ENCODE measurements at places on chromosomes 5 and 9.
A peak's percentile ranks its signal among the peaks of the same experiment; 100 is the strongest.

DNA sequence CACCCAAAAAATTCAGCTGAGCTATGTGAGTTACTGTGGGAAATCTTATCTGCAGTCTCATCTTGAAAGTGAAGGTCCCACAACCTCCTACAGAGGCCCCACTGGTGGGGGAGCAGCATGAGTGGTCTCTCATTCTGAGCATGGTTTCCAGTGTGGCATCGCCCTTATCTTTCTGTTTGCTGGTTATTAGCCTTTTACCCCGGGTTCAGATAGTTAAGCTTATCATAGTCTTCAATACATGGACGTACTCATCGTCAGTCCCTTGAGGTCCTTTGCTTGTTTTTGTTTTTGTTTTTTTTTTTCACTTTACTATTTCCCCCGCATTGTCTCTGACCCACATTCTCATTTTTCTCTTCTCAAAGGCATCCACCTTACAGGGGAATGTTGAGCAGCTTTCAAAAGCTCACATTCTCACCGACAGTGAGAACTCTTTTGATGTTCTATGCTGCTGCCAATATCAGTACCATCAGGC, 7.7 kb upstream of the HAVCR2 start:
- DNase-seq, result no peak

- no peak for DNase-seq
Observed at GRCh38 chr5:95940758-95941682, 20.6 kb downstream of the ELL2 start.

DNA sequence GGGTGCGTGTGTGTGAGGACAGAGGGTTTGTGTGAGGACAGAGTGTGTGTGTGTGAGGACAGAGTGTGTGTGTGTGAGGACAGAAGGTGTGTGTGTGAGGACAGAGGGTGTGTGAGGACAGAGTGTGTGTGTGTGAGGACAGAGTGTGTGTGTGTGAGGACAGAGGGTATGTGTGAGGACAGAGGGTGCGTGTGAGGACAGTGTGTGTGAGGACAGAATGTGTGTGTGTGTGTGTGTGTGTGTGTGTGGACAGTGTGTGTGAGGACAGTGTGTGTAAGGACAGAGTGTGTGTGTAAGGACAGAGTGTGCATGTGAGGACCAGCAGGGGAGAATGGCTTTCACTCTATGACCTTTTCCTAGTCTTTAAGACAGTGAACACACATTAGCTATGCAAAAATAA, 63.1 kb upstream of the UBAC1 start:
- no peak for DNase-seq

DNA sequence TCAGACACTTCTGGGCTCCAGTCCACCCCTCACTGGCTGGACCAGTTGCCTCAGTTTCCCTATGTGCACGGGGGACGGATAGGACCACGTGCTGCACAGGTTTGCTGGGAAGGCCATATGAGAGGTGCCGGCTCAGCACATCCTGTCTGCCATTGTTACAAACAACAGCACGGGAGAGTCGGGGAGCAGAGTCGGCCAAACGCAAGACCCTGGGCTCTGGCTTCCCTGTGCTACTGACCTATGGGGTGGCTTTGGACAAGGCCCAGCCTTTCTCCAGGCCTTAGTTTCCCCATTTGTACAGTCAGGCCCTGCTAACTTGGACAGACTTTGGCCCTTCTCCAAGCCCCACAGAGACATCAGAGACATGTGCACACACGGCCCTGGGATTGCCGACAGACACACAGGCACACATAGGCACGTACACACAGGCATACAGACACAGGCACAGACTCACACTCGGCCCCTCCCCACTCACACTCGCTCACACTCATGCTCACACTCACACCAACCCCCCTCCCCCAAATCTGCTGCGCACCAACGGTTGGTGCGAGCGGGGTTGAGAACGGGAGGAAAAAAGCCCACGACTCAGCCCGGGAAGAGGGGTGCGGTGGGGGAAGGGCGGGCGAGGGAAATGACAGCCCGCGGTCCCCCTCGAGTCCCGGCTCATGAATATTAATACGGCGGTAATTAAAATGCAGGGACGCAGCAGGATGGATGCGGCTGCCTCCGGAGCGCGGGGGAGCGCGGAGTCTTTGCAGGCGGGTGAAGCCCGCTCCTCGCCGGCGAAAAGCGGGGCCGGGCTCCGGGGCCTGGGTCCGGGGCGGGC, 133.0 kb downstream of the C9orf50 start:
- no peak for DNase-seq

DNA sequence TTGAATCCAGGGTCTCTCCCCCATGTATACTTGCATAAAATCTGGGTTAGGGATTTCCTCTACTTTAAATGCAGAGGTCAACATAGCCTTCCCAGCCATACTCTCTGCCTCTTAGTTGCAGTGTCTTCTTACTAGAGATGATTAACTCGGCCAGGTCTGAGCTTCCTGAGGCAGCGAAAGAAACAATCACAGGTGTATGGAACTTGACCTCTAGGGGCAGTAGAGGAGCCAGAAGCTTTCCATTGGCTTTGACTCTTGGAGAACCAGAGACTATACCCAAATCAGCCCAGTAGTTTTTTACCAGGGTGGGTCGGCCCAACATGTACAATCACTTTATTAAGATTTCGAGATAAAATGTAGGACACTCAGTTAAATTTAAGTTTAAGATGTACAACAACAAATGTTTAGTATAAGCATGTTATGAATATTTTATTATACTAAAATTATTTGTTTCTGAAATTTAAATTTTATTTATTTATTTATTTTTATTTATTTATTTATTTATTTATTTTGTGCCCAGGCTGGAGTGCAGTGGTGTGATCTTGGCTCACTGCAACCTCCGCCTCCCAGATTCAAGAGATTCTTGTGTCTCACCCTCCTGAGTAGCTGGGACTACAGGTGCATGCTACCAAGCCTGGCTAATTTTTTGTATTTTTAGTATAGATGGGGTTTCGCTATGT, 48.0 kb upstream of the DMRT3 start:
- peak; percentile 10 for DNase-seq

DNA sequence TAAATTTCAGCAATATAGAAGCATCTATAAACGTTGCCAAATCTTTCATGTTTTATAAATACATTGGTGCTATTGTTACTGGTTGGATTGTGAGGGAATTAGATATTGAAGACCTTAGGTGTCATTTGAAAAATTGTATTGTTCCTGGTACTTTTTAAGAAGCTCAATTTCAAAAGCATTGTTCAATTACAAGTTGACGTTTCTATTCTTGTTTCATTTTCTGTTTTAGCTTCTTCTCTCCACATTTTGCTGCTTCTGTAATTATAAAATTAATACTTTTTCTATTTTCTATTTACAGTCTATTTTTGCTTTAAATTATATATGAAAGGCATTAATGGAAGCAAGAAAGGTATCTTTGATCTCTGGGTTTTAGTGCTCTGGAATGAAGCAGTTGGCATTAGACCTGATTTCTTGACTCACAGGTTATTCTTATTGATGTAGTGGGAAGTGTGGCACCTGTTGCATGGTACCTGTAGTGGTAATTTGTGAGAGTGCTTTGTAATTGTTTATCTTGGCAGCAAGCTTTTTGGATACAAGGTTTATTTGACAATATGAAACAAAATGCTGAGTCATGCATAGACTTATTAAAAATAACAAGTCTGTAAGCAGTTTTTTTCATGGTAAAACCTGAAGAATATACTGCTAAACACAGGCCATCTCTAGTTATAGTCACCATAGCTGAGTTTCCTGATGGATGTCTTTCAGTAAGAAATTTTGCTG, 13.2 kb downstream of the MACIR start:
- DNase-seq, result no peak

DNA sequence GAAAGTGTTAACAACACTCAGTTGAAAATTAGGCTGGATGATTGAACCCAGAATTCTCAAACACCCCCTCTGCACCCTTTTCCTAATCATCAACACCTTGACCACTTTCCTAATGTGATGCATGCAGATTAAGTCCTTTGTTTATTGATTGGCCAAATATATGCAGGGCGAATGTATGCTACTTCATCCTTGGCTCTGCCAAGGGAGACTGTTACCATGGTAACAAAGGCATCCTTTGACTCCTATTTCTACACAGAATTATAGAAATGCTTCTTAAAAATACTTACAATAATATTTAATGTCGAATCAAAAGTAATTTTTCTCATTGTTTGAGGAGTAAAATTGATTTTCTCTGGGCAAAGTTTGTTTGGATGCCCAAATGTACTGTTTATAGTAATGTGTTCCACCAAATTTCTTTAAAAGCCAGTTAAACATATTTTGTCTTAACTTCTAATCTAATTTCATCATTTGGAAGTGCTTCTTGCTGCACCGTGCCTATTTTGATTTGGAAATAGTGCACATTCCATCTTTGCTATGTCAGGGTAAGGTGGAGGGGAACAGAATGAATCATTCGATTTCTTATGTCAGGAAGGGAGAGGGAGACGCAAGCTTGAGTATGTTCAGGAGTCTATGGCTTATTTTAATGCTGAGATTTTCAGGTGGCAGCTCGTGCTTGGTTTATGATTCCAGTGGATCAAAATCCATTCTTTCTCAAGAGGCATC, 1384.3 kb upstream of the WWC1 start:
- no peak for DNase-seq

DNA sequence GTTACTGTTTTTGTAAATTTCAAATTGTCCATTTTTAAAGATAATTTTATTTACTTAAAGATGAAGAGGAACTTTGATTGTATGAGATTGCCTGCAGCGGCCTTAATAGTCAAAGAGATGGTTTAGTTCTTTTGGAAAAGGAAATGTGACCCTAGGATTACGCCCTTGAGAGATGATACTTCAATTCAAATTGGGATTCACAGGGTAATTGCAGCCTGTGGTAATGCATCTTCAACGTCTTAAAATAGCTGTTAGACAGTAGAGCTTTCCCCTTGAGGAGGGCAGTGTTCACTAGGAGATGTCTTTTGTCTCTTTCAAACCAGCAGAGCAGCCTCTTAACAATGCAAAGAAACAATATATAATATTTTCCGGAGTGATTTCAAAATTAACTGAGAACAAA, 127.1 kb downstream of the TAF11L14 start:
- DNase-seq, result no peak

- no peak for DNase-seq
Observed at GRCh38 chr5:9776525-9776924, 146.4 kb upstream of the TAS2R1 start.

DNA sequence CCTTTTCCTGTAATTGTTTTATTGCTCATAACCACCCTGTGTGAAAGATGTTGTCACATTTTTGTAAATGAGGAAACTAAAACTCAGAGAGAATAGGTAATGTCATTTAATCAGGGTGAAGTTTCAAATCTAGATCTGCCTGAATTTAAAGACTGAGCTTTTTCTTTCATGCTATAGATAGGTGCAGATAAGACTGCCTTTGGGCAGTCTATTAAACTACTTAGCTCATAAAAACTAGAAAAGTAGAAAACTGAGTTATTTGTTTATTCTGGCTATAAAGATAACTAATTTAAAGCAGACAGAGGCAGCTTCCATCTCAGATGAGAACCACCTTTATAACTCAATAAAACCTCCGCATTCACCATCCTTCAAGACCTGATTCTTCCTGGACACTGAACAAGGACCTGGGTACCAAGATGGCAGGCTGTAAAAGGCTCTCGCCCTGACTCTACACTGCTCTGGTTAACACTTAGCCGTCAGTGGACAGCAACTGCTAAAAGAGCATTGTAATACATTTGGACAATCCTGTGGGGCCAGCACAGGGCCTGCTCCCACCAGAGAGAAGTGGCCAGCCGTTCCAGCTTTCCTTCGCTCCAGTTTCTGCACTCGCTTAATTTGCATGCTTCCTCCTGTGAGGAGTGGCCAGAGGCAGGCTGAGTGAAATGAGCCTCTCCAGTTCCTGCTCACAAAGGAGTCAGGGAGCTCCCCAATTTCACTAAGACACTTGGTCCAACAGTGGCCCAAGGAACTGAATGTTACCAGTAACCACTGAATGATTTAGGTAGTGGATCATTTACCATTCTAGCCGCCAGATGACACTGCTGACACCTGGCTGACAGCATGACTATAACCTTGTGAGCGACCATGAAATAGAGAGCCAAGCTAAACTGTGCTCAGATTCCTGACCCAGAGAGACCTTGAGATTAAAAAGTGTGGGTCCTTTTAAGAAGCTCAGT, 566.4 kb downstream of the EFNA5 start:
- no peak for DNase-seq

GRCh38 chr5:22844636-22845035, 8.5 kb downstream of the CDH12 start:
- DNase-seq, result no peak

- DNase-seq, result no peak
Observed at GRCh38 chr5:112219000-112219399, 200.1 kb downstream of the EPB41L4A start.

GRCh38 chr9:134396258-134396742, 70.0 kb downstream of the RXRA start:
- no peak for DNase-seq

- no peak for DNase-seq
Observed at GRCh38 chr5:172200476-172200875, 6.5 kb downstream of the EFCAB9 start.

DNA sequence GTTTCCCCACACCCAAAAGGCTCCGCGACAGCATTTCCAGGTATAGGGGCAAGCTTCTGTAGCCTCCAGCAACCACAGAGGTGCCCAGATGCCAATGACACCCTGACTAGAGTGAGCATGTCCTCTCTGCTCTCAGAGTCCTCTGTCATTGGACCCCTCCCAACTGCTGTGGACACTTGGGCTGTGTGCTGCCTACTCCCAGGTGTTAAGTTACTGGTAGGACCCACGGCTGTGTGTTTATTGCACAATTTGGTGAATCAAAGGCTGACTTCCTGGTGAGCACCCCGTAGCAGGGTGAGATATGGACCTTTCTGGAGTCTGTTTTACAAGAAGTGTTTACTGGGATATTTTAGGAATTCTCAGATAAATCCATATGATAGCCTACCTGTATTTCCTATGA, 36.0 kb downstream of the SH3GL2 start:
- no peak for DNase-seq

GRCh38 chr5:136106351-136107031, 26.2 kb upstream of the SMAD5 start:
- DNase-seq, result no peak

GRCh38 chr5:95631991-95632675, 12.2 kb downstream of the GPR150 start:
- DNase-seq, result no peak

DNA sequence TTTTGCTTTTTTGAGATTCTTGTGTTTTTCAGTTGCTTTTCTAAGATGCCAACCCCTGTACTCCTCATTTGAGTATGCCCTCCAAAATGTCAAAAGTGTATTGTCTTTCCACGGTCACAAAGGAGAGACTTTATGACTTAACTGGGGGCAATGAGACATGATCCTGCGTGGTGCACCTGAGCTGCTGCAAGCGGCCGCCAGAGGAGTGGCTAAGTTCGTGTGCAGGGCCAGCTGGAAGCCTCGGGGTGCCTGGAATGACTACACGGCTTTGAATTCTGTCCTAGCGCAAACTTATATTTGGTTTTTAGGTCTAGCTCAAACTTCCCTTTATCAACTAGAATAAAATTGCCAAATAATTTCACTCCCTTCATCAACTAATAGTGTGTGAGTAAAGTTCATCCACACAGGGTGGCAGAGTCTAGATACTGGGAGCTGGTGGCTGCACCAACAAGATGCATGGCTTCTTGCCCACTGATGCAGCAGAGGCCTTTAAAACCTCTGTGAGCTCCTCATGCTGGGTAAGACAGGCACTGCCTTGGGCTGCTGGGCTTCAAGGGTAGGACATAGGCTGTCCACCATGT, 4.7 kb downstream of the GADD45G start:
- DNase-seq, result no peak
